ENCODE measurements at places on chromosomes 4 and X.

GRCh38 chr4:152997771-152998487, 61.8 kb downstream of the FHDC1 start:
- no peak for DNase-seq

GRCh38 chr4:31261632-31262031, 541.5 kb downstream of the PCDH7 start:
- DNase-seq, result no peak

DNA sequence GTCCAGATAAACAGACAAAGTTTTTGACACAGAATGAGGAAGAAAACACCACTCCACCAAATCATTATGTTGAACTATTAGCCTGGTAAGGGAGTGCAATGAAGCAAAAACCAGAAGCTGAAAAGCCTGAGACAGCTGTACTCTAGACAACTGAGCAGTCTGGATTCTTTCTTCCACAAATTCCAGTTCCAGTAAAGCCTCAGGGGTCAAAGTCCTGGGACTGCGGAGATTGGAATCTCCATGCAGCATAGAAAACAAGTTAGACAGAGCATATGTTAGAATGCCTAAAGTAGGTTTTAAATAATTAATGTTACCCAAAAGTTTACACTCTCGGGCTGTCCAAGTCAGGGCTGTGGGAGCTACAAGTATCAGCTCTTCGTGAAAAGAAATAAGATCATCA, 263.2 kb downstream of the TECRL start:
- DNase-seq, result no peak

- DNase-seq, result no peak
Measured at GRCh38 chr4:103786014-103786413, 66.2 kb upstream of the TACR3 start.

DNA sequence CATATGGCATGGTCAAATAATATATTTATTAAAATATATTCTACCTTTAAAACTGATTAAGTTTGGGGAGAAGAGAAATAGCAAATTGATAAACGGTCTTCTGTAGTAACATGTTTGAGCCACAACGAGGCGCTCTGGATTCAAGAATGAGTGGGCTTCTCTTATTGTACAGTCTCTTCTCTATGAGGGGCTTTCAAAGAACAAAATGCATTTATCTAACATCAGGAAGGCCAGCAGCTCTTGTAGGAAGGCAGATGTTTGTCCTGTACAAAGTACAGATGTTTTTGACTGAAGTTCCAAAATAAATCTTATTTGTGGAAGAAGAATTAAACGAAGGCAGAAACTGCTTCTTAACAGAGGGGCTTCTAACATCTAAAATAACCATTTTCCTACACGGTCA, 153.6 kb downstream of the RASL11B start:
- peak; percentile 77 for DNase-seq

GRCh38 chr4:123423819-123424218, 27.2 kb downstream of the SPRY1 start:
- no peak for DNase-seq

DNA sequence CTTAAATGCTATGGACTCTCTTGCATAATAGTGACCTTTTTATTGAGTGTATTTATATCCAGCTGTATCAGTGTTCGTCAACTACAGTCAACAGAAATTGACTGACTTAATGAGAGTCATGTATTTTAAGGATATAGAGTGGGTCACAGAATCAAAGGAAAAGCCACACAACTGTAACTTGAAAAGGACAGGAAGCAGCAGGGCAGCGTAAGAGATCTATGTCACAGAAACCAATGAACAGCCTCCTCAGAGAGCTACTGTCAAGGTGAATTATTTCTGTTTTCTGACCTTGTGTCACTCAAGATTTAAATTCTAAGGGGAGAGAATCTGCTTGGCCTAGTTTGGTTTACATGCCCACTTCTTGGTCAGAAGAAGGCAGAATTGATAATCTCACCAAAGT, 94.1 kb upstream of the FRAS1 start:
- DNase-seq, result no peak

- no peak for DNase-seq
Measured at GRCh38 chr4:113452152-113452551, 309.4 kb downstream of the CAMK2D start.

DNA sequence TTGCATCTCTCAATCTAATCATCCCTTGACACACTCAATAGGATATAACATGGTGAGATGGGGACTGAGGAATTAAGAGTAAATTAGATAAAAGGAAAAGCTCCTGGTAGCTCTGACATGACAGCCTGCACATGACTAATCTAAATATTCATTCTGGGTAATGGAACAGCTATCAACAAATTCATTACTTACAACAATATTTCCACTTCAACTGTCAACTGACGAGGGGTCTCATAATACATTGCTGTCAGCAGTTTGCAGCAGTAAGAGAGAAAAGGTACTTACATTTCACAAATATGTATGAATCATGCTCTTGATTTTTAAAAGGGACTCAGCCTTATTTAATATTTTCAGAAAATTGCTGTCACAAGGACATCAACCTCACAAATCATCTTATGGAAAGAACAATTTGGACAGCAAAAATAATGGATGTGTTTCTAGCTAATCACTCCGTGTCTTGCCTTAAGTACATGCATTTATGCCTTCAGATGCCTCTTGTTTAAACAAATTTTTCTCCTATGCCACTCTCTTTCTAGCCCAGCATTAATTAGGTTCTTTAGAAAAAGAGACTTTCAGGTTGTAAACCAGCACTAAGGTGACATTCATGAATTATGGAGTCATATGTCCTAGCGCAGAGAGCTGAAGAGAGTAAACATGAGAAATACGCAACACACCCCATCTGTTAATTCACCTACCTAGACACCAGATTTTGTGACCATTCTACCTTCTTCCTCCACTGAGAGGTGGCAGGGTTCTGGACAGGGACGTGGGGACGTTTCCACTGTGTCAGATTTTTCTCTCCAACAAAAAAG, 99.6 kb upstream of the TMEM150C start:
- no peak for DNase-seq

DNA sequence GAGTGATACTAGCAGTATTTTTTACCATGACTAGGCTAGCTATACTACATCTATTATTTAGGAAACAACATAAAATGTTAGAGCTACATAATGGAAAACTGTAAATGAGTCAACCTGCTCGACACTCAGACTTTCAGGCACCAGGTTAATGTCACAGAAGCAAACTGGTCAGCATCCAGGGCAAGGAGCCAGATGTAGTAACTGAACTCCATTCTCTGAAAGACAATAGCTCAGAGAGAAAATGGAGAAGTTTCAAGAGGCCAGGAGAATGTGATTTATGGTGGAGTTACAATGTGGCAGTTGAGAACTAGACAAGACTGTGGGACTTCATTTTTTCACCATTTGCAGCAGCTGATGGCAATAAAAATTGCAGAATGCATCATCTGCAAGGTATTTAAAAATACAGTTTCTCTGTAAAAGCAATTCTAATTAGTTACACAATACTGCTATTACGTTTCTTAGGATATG, 342.7 kb upstream of the PABPC4L start:
- DNase-seq, result peak; percentile 32

GRCh38 chr4:118390121-118390520, 37.3 kb upstream of the PRSS12 start:
- no peak for DNase-seq

- no peak for DNase-seq
Measured at GRCh38 chrX:112738347-112739033, 58.8 kb upstream of the LHFPL1 start.

DNA sequence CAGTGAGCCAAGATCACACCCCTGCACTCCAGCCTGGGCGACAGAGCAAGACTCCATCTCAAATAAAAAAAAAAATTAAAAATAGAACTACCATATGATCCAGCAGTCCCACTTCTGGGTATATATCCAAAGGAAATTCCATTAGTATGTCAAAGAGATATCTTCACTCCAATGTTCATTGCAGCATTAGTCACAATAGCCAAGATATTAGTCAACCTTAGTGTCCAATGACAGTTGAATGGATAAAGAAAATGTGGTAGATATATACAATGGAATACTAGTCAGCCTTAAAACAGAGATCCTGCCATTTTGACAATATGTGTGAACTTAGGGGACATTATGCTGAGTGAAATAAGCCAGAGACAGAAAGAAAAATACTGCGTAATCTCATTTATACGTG, 49.4 kb downstream of the C4orf46 start:
- no peak for DNase-seq

DNA sequence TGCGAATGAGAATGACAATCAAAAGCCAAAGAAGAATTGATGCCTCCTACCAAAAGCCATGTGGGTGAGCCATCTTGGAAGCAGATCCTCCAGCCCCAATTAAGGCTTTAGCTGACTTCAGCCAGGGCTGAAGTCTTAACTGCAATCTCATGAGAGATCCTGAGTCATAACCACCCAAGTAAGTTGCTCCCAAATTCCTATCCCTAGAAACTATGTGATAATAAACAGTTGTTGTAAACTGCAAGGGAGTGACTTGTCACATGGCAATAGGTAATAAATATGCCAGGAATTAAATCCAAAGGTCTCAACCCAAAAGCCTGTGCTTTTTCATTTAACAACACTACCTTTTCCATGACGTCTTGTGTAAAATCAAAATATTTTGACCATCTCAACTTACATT, 154.2 kb upstream of the TBL1X start:
- DNase-seq, result no peak

- no peak for DNase-seq
Measured at GRCh38 chr4:7105276-7105675, 37.4 kb upstream of the GRPEL1 start.

DNA sequence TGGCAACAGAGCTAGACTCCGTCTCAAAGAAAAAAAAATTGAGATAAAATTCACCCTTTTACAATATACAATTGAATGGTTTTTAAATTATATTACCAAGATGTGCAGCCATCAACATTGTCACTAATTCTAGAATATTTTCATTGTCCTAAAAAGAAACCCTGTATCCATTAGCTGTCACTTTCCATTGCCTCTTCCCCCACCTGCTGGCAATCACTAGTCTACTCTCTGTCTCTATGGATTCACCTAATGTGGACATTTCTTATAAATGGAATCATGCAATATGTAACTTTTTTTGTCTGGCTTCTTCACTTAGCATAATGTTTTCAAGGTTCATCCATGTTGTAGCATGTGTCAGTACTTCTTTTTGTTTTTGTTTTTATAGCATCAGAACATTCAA, 20.8 kb downstream of the ABHD18 start:
- DNase-seq, result no peak

- no peak for DNase-seq
Measured at GRCh38 chr4:11919316-11919715, 490.6 kb upstream of the HS3ST1 start.

- DNase-seq, result no peak
Measured at GRCh38 chr4:101217353-101218031, 129.8 kb downstream of the PPP3CA start.

GRCh38 chrX:41596596-41596995, 92.2 kb upstream of the GPR34 start:
- DNase-seq, result no peak

GRCh38 chrX:8049827-8050226, 121.2 kb downstream of the VCX2 start:
- no peak for DNase-seq

GRCh38 chr4:26426892-26427291, 63.4 kb downstream of the CCKAR start:
- DNase-seq, result no peak
